ENCODE measurements at places on chromosomes 5 and 9.
A peak's percentile ranks its signal among the peaks of the same experiment; 100 is the strongest.

- no peak for DNase-seq
Observed at GRCh38 chr5:73445665-73446630, 2.6 kb downstream of the FOXD1 start.

GRCh38 chr9:76873821-76874220, 32.1 kb downstream of the PRUNE2 start:
- DNase-seq = no peak

DNA sequence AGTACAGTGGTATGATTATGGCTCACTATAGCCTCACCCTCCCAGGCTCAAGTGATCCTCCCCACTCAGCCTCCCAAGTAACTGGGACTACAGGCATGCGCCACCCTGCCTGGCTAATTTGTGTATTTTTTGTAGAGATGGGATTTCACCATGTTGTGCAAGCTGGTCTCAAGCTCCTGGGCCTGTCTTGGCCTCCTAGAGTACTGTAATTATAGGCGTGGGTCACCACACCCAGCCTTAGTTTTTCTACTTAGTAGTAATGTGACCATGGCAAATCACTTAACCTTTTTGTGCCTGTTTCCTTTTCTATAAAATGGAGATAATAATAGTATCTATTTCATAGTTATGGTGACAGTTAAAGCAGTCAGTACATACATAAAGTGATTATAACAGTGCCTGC, 22.2 kb downstream of the GLE1 start:
- DNase-seq = no peak

DNA sequence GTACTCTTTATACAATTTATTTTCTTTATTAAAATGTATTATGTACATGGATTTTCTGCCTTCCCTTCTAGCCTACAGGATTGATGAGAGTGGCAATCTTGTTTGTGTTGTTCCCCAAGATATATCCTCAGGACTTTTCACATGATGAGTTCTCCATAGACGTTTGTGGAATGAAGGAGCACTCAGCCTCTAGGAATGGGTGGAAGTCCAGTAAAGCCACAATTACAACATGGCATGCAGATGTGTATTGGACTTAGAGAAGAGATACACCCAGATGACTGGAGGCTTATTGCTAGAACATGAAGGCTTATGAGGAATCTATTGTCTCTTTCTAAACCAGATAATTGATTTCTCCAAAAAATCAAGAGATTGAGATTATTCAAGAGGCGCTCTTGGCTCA, 8.2 kb upstream of the DOCK2 start:
- no peak for DNase-seq

- DNase-seq = peak; percentile 71
Observed at GRCh38 chr5:1793301-1793740, 6.3 kb downstream of the MRPL36 start.

DNA sequence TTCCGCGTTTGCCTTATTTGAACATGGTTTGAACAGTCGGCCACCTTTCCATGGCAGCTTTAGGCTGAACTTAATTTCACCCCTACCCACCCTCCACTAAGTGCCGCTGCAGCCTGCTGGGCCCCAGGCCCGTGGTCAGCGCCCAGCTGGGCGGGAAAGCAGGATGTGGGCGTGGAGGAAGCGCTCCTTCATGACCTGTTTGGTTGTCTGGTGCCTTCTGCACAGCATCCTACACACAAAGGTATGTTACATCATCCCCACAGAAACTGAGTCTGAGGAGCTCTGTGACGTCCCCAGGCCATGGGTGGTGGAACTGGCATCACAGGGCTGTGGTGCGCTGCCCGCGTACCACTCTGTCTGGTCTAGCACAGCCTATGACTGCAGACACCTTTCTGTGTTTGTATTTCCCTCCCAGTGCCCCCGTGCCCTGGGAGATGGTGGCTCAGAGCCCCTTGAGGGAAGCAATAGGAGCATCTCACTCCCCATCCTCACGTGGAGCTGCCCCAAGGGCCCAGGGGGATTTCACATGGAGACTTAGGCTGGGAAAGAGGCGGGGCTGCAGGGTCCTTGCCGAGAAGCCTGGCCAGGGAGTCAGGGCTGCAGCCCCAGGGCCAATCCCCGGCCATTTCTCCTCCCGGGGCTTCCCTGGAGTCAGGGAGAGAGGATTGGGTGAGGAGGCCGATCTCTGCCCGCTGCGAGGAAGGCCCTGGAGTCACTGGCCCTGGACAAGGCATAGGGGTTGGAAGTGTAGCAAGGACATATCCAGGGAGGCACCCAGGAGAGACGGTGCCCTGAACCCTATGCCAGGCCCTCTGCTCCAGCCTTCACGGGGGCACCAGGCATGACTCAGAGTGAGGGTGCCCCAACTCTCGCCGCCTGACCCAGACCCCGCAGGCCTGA, 37.5 kb upstream of the SUSD3 start:
- no peak for DNase-seq

GRCh38 chr9:133645021-133645765, 9.0 kb downstream of the DBH start:
- DNase-seq = no peak

DNA sequence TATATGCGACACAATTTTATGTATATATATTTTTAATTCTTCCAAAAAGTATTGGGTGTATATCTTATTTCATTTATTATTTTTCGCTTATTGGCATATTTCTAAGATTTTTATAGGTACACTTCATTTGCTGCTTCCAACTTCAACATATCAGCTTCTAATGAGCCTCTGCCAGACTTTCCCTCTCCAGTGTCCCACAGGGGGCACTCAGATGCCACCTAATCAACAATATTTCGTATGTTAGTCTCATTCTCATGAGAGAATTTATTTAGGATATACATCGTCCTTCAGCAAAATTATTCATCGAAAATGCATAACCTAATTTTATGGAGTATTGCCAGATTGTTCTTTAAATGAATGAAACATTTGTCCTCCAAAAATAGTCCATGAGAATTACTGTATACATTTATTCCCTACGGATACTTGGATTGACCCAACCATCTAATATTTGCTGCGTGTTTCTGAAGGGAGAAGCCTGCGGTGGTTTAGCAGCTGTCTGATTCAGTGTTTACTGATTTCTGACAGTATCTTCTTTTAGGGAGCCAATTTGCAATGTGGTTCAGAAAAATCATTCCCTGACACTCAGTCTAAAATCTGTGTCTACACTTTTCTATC, 100.6 kb upstream of the SELENOP start:
- DNase-seq = peak; percentile 74

DNA sequence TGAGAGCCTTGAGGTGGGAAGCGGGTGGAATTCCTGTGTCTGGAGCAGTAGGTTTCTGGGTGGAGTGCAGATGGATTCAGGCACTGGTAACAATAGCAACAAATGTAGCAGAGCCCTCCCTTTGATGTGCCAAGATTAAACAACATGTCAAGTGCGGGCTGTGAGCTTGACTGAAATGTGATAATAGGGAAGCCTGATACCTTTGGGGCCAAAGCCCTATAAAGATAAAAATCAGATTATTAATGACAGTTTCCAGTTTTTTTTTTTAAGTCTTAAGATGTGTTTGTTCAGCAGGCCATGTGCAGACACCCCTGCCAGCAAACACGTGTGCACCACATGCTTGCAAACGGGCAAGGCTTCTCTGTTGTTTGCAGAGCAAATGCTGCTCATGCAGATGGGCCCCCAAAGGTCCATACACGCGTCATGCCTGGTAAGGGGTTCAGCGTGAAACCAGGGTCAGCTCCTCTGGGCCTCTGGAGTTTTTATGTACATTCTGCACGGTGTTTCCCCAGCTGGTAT, 193.2 kb downstream of the GADD45G start:
- no peak for DNase-seq

DNA sequence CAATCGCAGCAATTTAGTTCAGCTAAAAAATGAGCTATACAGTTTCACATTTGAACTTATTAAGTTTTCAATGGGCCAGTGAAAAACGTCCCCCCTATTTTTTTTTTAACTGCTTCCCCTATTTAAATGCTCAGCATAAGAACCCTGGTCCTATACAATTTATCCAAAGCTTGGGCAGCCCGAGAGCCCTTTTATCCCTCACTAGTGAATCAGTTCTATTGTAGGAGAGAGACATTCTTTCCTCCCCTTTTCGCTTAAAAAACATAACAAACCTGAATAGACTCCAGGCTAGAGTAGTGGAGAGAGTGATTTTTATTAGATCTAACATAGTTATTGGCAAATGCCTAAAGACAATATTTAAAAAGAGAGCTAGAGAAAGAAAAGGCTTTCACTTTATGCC, 1.4 kb downstream of the LIX1 start:
- no peak for DNase-seq

DNA sequence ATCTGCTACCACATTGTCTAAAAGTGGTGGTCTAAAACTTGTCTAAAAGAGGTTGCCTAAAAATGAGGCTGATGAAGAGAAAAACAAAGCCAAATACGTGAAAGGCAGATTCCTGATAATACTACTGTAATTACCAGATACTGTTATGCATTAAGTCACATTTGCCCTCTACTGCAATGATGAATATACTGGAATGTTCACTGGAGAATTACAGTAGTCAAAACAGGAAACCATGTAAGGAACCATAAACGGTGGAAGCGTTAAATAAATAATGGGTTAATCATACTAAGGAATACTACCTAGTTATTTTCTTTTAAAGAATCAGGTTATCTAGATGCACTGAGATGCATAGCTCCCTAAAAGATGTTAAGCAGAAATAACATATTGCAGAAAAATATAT, 201.3 kb downstream of the MCTP1 start:
- no peak for DNase-seq

GRCh38 chr5:63398346-63398745, 563.9 kb downstream of the HTR1A start:
- DNase-seq = no peak

DNA sequence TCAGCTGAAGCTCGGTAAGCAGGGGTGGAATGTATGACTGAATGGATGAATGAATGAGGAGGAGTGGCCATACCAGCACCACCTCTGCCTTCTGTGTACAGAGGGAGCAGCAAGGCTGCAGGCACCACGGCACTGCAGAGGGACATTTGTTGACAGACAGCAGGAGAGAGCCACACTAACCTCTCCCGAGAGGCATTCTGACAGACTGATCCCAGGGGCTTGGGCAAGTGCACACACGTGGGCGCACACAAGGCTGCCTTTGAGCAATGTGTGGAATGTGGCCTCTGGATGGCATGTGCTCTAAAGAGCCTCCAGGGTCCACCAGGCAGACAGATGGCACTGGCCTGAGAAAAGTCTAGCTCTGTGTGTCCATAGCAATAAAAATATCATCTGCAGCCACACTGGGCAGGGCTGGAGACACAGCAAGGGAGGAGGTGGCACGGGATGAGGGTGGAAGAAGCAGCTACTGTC, 111.8 kb downstream of the ACTL7B start:
- DNase-seq = no peak

DNA sequence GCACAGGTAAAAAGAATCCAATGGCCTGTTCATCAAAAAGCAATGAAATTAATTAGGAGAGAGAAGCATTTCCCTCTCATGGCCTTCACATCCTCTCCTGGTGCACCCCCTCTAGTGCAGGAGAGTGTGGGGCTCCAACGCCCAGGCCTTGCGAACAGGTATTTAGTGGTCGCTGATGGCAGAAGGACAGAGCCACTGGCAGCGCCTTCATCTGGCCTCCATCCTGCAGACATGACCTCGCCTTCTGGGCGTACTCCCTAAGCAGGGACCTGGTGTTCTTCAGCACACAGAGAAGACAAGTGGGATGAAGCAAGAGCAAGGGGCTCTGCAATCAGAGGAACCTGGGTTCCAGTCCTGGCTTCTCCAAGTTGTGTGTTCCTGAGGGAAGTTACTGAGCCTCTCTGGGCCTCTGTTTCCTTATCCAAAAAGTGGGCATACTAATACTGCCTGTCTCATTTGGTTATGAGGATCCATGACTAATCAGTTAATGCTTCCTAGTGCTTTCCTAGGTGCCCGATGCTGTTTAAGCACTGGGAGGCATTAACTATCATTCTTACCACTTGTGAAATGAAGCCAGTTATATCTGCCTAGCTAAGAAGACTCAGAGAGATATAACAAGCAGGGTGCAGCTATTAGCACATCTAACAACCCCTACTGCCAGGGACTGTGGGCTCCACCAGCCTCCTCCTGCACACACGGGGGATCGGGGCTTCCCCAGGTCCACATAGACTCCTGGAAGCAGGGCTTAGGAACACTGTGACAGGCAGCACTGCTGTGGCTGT, 77.3 kb downstream of the SEMA4D start:
- no peak for DNase-seq

- DNase-seq = no peak
Observed at GRCh38 chr5:10920400-10920799, 159.4 kb upstream of the DAP start.

DNA sequence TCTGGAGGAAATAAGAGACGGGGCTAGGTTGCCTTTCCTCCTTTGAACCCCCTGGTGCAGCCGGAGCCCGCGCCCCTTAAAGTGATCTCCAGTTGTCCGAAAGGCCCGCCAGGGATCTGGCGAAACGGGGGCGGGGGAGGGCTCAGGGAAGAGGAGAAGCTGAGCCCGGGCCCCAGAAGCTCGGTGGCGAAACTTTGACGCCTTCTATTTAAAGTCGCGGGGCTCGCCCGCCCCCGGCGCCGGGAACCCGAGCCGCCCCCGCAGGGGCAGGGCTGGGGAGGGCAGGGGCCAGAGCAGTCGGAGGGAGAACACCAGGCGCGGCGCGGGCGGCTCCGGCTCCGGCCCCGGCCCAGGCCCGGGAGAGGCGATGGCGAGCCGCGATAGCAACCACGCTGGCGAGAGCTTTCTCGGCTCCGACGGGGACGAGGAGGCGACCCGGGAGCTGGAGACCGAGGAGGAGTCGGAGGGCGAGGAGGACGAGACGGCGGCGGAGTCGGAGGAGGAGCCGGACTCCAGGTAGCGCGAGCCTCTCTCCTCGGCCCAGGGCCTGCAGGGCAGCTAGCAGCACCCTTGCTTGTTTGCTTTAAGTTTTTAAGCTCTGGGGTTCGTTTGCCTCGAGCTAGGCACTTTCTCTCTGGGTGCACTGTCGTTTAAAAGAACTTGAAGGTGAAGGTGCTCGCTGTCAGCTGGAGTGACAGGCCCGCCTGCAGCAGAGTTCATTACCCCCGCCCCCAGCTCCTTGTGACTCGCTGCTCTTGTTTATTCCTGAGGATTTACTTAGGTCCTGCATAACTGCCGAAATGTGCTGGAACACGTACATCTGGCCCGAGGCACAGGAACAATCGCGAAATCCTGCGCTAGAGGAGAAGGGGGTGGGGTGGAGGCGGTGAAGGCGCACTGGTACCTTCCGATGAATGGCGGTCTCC, at the start of gene CMYA5:
Gene CMYA5 (plus strand): TSS at position 296 of the 926 bp plus-strand sequence. CDS start 72 bp downstream, at position 368.
- peak; percentile 51 for DNase-seq

DNA sequence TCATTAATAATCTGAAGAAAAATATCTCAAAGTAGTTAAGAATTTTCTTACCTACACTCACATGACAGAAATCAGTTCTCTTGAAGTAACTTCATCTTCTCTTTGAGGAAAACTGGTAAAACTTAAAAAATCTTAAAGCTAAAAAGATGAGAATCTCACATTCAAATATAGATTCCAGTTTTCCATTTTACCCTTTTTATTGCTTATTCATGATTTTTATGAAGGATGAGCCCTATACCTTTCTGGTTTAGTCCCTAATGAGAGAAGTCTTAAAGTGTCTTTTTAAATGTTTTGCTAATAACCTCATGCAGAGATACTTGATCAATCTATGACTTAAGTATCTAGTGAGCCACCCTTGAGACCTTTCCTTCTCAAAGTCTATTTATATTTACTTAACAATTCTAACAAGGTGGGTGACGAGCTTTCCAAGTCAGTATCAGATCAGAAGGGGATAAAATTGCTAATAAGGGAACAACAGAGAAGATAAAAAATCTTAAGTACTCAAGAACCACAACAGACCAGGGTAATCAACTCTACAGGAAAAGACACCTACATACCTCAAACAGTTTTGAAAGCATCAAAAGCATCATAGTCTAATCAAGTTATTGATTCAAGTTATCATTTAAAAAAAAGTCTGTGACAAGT, 2.6 kb downstream of the IARS1 start:
- DNase-seq = no peak
